Breast epithelium (tissue), 4 donors: ENCODE measurements at places on chromosomes 2 and 18.

GRCh38 chr2:222984908-222985307 is 67.1 kb upstream of the KCNE4 start:
- H3K36me3 ChIP-seq, result no peaks in the 10 kb centered on the region
- no peak for DNase-seq
- no peaks in the 10 kb centered on the region for H3K27me3 ChIP-seq
- no peaks in the 10 kb centered on the region for H3K4me1 ChIP-seq
- H3K4me3 ChIP-seq, result no peak overlapping the region
- no peak overlapping the region for H3K27ac ChIP-seq

GRCh38 chr2:85673716-85674375 is 5.8 kb upstream of the SFTPB start:
- H3K27me3 ChIP-seq, result no peaks in the 10 kb centered on the region
- no peak overlapping the region for H3K4me3 ChIP-seq
- no peak overlapping the region for H3K27ac ChIP-seq
- H3K4me1 ChIP-seq, result peaks cover 3% of the 10 kb centered on the region

GRCh38 chr2:142544173-142544572 is 333.3 kb upstream of the KYNU start:
- H3K27ac ChIP-seq, result no peak overlapping the region
- H3K4me3 ChIP-seq, result no peak overlapping the region
- H3K36me3 ChIP-seq, result no peaks in the 10 kb centered on the region

GRCh38 chr2:217433522-217433921 is 569.3 kb downstream of the TNS1 start:
- no peak for DNase-seq
- no peaks in the 10 kb centered on the region for H3K36me3 ChIP-seq
- peak overlapping the region; percentile 41 for H3K27ac ChIP-seq
- H3K27me3 ChIP-seq, result no peaks in the 10 kb centered on the region
- H3K4me3 ChIP-seq, result no peak overlapping the region
- peaks cover 2% of the 10 kb centered on the region for H3K4me1 ChIP-seq

GRCh38 chr2:47155091-47155876 is at the start of gene STPG4:
Gene STPG4 (minus strand): TSS chr2:47155308. CDS start chr2:47155251, 57 bp downstream.
- H3K4me3 ChIP-seq, result no peak within 1 kb of the TSS
- H3K4me1 ChIP-seq, result no peaks in the 10 kb centered on the region
- no peak within 1 kb of the TSS for H3K27ac ChIP-seq
- no peak for DNase-seq

GRCh38 chr2:28754321-28754720 is 2.7 kb downstream of the PPP1CB start:
- no peak for DNase-seq
- H3K36me3 ChIP-seq, result no peaks in the 10 kb centered on the region
- H3K27ac ChIP-seq, result peak overlapping the region; percentile 50
- H3K27me3 ChIP-seq, result no peaks in the 10 kb centered on the region
- no peaks in the 10 kb centered on the region for H3K4me1 ChIP-seq
- peak overlapping the region; percentile 93 for H3K4me3 ChIP-seq

DNA sequence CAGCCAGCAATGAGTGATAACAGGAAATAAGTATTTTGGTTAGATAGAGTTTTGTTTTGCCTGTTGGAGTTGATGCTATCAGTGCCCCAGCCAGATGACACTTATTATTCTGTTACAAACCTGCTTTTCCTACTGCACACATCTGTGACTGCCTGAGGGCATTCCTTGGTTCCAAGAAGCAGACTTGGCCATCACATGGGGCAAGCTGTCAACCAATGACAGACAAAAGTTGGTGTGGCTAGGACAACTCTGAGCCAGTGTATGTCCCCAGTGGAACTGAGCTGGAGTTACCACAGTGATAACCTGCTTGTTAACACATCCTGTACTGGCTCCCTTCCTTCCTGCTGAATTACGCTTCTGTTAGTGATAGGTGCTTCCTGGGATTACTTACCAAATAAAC is 54.5 kb downstream of the FAM171B start:
- DNase-seq, result no peak
- no peak overlapping the region for H3K27ac ChIP-seq
- H3K36me3 ChIP-seq, result no peaks in the 10 kb centered on the region
- no peaks in the 10 kb centered on the region for H3K4me1 ChIP-seq
- no peaks in the 10 kb centered on the region for H3K27me3 ChIP-seq
- no peak overlapping the region for H3K4me3 ChIP-seq

DNA sequence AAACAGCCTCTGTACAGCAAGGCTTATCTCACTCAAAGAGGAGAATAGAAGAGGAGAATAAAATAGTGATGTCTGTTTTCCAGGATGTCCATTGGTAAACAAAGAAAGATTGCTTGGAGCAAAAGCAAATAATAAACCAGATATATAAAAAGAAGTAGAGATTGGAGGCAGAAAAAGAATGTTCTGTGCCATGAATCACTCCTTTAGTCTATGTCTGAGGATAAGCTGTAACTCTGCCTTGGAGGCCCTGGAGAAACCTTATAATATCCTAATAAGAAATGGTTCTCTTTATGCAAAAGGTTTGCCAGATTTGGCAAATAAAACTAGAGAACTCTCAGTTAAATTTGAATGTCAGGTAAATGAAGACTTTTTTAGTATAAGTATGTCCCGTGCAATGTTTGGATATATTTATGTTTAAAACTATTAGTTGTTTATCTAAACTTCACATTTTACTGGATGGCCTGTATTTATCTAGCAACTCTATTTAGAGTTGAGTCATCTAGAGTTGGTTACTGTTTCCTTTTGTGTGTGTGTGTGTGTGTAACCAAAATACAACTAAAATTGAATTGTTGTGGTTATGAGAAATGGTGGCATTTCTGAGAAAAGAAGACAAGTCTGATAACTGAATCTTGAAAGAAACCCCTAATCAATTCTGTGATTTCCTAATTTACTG is 510.3 kb upstream of the SETBP1 start:
- no peak overlapping the region for H3K4me3 ChIP-seq
- no peaks in the 10 kb centered on the region for H3K27me3 ChIP-seq
- no peaks in the 10 kb centered on the region for H3K36me3 ChIP-seq
- no peak overlapping the region for H3K27ac ChIP-seq
- no peak for DNase-seq
- H3K4me1 ChIP-seq, result no peaks in the 10 kb centered on the region

GRCh38 chr2:150866431-150866830 is 379.0 kb upstream of the RND3 start:
- no peaks in the 10 kb centered on the region for H3K4me1 ChIP-seq
- DNase-seq, result no peak
- H3K27me3 ChIP-seq, result no peaks in the 10 kb centered on the region
- H3K27ac ChIP-seq, result no peak overlapping the region

DNA sequence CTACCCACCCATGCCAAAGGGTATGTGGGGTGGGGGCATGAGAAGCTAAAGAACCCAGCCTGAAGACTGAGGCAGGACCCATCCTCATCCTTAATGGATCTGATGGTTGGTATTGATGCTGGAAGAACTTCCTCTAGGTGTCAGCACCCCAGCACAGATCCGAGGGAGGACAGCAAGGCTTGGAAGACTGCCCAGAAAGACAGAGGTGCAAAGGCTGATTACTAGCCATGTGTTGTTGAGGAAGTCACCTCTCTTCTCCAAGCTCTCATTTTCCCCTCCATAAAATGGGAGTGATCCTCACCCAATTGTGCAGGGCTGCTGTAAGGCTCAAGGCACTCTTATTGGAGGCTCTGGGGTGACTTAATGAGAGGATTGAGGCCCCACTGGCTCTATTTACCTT is 256.5 kb downstream of the CELF4 start:
- DNase-seq, result no peak
- H3K27me3 ChIP-seq, result no peaks in the 10 kb centered on the region
- no peak overlapping the region for H3K27ac ChIP-seq
- no peaks in the 10 kb centered on the region for H3K36me3 ChIP-seq
- no peak overlapping the region for H3K4me3 ChIP-seq

- no peak overlapping the region for H3K27ac ChIP-seq
- no peak for DNase-seq
- no peaks in the 10 kb centered on the region for H3K27me3 ChIP-seq
- H3K4me3 ChIP-seq, result no peak overlapping the region
Measured at GRCh38 chr2:119464981-119465380, 33.3 kb downstream of the TMEM37 start.

DNA sequence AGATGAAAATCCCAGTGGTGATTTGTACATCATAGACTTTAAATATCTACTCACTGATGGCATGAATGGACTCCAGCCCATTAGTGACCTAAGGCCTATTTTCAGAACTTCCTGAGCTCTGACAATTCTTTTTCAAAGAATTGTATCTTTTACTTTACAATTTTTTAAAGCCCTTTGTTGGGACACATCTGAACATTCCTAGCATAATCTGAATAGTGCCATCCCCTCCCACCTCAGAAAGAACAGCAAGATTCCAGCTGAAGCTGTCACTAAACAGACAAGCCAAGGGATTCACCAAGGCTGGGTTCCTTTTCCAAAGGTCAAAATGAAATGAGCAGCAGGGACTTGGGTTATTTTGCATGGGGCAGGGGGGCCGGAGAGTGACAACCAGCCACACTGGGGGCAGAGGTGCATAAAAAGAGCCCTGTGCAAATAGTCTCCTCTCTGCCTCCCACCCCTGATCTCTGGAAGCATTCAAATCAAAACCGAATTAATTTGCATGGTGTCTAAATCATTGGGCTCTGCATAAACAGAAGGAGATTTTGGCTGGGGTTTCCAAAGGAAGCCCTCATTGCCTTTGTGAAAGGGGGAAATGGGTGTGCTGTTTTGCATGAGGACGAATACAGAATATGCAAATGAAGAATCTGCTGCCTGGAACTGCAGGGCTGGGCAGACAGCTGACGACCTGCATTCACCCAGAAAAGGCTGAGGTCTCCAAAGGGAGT is 17.2 kb downstream of the EPHA4 start:
- H3K27me3 ChIP-seq, result no peaks in the 10 kb centered on the region
- no peaks in the 10 kb centered on the region for H3K4me1 ChIP-seq
- H3K36me3 ChIP-seq, result no peaks in the 10 kb centered on the region
- H3K27ac ChIP-seq, result no peak overlapping the region

GRCh38 chr2:57828221-57828620 is 218.4 kb upstream of the VRK2 start:
- no peaks in the 10 kb centered on the region for H3K36me3 ChIP-seq
- H3K27ac ChIP-seq, result no peak overlapping the region
- H3K4me3 ChIP-seq, result no peak overlapping the region
- no peak for DNase-seq

DNA sequence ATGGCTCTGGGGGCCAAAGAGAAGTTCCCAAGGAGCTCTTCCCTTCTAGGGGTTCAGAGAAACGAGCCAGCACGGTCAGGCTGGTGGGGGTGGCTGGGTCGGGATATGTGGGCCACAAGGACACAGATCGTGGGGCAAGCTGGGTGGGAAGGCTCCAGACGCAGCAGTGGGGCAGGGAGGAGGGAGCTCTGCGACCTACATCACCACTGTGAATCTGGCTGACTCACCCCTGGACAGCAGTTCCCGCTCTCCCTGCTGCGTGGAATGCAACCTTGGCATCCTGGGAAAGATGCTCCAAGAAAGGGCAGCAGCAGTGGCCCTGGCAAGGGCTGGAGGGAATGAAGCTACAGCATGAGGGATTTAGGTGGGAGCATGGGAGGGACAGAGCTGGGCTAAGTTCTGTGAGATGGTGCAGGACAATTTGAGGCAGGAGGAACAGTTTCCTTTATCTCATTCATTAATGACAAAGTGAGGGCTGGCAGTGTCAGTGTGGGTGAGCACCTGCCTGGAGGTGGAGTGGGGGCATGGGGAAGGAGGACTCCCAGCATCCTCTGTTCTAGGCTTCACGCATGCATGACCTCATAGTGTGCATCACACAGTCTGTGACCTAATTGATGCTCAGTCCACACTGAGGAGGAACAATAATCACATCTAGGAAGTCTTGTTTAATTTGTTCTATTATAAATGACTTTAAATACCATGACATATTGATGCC is 25.0 kb downstream of the CELF4 start:
- H3K27me3 ChIP-seq, result no peaks in the 10 kb centered on the region

DNA sequence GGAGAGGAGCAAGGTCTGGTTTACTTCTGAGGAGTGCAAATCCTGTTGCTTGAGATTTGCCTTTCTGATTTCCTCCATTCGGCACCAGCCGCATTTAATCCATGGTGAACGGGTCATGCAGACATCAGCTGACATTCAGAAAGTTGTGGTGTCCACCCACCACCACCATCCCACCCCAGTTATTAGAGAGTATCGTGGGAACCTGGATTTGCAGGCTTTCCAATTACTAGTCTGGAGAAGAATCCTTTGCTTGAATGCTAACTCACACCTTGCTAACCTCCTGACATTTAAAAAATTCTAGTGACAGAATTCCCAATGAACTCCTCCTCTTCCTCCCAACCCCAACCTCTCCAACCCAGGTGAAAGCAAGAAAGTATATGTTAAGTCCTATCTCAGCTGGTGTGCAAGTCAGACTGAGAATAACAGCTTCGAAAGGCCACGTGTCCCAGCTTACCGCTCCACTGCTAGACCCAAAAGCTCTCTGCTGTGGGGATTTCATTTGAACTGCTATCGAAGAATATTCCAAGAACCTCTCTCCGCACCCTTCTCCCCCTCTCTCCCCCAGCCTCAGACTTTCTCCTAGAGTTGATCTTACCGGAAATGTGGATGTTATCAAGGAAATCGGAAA is 17.7 kb downstream of the BCL11A start:
- DNase-seq, result no peak
- H3K27ac ChIP-seq, result no peak overlapping the region
- no peaks in the 10 kb centered on the region for H3K4me1 ChIP-seq
- H3K4me3 ChIP-seq, result no peak overlapping the region
- H3K36me3 ChIP-seq, result no peaks in the 10 kb centered on the region
- no peaks in the 10 kb centered on the region for H3K27me3 ChIP-seq

DNA sequence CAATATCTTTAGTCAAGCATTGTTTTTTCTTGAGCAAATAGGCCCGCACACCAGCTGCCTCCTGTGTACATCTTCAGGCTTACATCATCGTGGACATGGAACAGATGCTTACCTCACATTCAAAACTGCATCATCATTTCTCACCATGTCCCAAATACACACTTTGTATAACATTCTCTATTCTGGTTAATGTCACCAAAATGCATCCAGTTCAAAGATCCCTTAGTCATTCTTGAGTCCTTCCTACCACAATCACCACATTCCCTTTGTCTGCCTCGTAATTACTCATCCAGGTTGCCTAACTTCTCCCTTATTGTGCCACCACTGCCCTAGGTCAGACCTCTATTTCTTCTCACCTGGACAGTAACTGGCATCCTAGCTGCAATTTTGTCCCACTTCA is 373.7 kb upstream of the GALNT5 start:
- H3K27me3 ChIP-seq, result no peaks in the 10 kb centered on the region
- no peaks in the 10 kb centered on the region for H3K36me3 ChIP-seq
- no peak overlapping the region for H3K4me3 ChIP-seq
- H3K4me1 ChIP-seq, result no peaks in the 10 kb centered on the region
- no peak for DNase-seq

DNA sequence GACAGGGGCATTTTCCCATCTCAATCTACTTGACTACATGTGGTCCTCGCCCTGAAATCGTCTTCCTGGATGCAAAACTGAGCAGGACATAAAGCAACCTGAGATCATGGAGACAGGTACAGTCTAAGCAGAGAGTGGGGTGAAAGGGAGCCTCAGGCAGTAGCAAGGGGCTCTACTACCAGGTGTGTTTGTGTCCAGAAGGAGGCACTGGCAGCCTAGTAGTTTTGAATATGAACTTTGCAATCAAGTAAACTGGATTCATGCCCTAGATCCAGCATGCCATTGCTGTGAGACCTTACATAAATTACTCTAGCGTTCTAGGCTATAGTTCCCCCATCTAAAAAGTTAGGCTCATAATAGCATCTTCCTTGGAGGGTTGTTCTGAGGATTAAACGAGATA is 147.4 kb downstream of the TXNL1 start:
- no peaks in the 10 kb centered on the region for H3K4me1 ChIP-seq
- H3K4me3 ChIP-seq, result no peak overlapping the region
- H3K27me3 ChIP-seq, result no peaks in the 10 kb centered on the region
- no peak for DNase-seq
- H3K27ac ChIP-seq, result no peak overlapping the region

- H3K36me3 ChIP-seq, result no peaks in the 10 kb centered on the region
- H3K27ac ChIP-seq, result peak overlapping the region; percentile 77
- no peaks in the 10 kb centered on the region for H3K27me3 ChIP-seq
- DNase-seq, result no peak
- no peaks in the 10 kb centered on the region for H3K4me1 ChIP-seq
Measured at GRCh38 chr2:28583899-28584553, 88.2 kb downstream of the PLB1 start.
